Small intestine (tissue), 16 donors: ENCODE measurements at places on chromosomes 12 and 14.

DNA sequence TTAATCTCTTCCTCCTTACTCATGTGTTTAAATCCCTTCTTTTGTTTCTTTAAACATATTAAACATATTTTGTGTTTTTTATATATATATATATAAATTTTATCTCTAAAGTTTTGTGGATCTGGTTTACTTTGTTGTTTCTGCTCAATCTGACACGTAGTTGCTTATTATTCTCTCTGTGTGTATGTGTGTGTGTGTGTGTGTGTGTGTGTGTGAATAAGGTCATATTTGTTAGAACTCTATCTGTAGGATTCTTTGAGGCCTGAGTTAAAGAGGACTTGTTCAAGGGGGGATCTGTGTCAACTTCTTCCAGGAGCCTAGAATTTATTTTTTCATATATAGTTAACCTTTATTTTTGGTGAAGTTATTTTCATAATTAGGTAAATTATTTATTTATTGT lies 2.7 kb downstream of the GPR65 start:
- no peak for DNase-seq

GRCh38 chr14:55799508-55800095 lies 219.6 kb downstream of the KTN1 start:
- DNase-seq = no peak

DNA sequence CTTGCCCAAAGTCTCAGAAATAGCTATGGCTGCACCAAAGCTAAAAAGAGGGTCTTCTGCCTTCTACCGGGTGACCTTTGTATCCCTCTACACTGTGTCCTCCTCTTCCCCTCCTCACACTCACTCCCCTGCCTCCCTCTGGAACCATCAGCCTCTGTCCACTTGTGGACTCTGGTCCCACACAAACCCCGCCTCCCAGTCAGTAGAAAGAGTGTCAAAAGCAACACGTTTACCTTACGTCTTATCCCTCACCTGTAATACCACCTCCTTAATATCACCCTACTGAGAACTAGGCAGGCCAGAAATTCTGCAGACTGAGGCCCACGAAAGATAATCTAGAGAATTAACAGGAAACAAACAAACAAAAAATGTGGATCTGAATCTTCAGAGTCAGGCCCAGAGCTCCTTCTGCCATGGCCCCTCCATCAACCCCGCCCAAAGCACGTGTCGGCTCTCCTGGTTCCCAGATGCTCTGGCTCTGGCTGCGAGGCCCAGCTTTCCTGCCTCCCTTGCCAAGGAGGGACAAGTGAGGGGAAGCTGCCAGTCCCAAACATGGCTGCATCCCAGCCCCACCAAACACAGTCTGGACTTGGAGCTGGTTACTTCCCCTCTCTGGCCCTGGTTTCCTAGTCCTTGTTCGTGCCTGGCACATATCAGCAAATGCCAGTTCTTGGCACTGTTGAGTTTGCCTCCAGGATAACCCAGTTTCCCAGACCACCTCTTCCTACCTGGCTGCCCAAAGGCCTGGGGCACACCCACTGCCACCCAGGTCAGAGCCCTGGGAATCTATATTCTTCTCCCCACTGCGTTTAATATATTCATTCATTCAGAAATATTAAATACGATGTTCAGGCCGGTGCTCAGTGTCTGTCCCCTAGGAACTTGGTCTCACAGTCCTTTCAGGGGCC lies 2.7 kb downstream of the ACTN1 start:
- peak; percentile 33 for DNase-seq

DNA sequence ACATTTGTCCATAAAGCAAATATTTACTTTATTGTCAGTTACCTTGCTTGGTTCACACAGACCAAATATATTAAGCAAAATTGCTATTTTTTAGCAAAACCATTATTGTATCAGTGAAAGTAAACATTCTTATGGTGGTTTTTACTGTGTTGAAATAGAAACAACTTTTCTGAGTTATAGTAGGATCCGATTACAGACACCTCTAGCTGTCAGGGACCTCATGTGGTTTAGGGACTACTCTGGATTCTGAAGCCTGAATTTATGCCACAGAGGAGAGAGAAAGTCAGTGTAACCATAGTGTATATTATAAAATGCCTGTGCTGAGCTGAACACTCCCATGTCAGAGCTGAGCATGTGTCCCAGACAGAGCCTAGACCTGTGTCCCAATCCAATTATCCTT lies 287.5 kb downstream of the FLRT2 start:
- no peak for DNase-seq

DNA sequence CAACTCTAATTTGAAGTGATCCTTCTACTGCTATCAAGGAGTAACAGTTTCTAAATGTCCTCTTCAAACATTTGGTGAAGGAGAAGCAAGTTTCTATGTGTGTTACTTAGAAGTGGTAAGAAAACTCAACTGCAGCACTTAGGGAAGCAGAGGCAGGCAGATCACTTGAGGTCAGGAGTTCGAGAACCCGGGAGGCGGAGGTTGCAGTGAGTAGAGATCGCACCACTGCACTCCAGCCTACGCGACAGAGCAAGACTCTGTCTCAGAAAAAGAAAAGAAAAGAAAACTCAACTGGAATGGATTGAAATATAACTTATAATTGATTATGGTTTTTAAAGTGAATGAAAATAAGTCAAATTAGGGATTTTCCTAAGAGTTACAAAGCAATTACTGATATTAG lies 169.7 kb upstream of the ATP2B1 start:
- no peak for DNase-seq

- DNase-seq = no peak
These were observed 319.7 kb downstream of the SNAPC1 start for GRCh38 chr14:62081951-62082350.
